ENCODE measurements at places on chromosomes 2 and 18.

- DNase-seq = no peak
Measured at GRCh38 chr2:100137318-100137717, 5.1 kb downstream of the AFF3 start.

GRCh38 chr18:46324087-46324955, 220.1 kb downstream of the HAUS1 start:
- no peak for DNase-seq

- DNase-seq = no peak
Measured at GRCh38 chr2:32852856-32853255, 93.9 kb upstream of the LTBP1 start.

- no peak for DNase-seq
Measured at GRCh38 chr2:78115291-78115690, 593.1 kb upstream of the LRRTM4 start.

- no peak for DNase-seq
Measured at GRCh38 chr2:20232837-20233207, 7.9 kb upstream of the SDC1 start.

DNA sequence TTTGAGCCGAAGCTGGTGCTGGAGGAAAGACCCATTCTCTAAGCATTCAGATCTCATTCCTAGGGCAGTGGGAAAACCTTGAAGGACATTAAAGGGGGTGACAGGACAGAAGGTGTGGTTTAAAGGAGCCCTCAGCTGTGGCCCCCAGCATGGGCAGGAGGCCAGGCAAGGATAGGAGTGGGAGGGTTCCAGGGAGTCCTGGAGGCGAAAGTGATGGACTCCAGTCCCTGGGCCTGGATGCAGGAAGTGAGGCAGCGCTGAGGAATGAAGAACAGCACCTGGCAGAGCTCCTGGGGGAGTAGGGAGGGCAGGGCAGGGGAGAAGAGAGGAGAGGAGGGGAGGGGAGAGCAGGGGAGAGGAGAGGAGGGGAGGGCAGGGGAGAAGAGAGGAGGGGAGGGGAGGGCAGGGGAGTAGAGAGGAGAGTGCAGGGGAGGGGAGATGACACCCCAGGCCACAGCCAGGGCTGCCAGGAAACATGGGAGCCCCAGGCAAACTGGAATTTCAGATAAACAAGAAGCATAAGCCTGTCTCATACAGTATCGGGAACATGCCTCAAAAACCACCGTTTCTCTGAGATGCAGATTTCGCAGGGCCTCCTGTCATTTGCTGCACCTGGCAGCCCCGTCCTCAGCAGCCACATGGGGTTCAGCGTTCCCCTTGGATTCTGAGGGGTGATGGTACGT, 5.7 kb downstream of the RAMP1 start:
- DNase-seq = no peak

DNA sequence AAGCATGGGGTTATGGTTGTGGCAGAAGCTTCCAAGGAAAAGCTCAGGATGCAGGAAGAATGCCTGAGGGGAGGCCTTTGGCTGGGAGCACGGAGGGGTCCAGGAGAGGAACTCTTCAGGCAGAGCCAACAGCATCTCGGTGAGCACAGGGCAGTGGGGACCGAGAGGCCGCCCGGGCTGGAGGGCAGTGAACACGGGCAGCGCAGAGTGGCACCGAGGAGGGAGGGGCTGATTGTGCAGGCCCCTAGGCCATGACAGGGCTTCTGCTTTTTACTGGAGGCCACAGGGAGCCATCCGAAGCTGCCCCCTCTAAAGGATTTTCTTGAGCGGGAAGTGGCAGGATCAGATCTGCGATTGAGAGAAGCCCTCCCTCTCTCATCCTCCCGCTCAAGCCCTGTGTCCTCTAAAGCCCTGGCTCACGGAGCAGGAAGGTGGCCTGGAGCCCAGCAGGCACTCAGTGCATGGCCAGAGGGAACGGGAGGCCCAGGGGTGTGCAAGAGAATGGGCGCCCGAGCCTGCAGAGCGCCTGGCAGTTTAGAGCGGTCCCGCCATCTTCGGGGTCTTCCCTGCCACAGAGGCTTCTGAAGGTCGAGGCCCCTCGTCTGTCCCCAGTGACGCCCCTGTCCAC, 110.0 kb upstream of the STON1 start:
- DNase-seq = no peak

- no peak for DNase-seq
Measured at GRCh38 chr18:57929922-57930321, 114.1 kb upstream of the NEDD4L start.

- no peak for DNase-seq
Measured at GRCh38 chr2:85049236-85049635, 78.3 kb downstream of the KCMF1 start.

DNA sequence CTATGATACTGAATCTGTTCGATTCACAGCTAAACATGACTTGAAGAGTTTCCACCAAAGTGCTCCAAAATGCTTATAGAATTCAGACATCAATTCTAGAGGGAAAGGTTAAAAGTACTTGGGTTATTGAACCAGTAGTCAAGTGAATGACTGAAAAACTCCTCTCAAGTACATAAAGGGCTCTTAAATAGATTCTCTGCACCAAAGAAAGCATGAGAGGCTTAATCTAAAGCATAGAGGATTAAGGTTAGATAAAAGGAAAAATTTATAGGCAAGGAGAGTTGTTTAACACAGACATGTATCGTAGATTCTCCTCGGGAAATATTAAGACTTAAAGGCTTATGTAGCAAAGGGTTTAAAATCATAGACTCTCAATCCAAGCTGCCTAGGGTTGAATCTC, 701.4 kb downstream of the ERBB4 start:
- no peak for DNase-seq

- no peak for DNase-seq
Measured at GRCh38 chr18:12255626-12256026, 1.5 kb downstream of the CIDEA start.

DNA sequence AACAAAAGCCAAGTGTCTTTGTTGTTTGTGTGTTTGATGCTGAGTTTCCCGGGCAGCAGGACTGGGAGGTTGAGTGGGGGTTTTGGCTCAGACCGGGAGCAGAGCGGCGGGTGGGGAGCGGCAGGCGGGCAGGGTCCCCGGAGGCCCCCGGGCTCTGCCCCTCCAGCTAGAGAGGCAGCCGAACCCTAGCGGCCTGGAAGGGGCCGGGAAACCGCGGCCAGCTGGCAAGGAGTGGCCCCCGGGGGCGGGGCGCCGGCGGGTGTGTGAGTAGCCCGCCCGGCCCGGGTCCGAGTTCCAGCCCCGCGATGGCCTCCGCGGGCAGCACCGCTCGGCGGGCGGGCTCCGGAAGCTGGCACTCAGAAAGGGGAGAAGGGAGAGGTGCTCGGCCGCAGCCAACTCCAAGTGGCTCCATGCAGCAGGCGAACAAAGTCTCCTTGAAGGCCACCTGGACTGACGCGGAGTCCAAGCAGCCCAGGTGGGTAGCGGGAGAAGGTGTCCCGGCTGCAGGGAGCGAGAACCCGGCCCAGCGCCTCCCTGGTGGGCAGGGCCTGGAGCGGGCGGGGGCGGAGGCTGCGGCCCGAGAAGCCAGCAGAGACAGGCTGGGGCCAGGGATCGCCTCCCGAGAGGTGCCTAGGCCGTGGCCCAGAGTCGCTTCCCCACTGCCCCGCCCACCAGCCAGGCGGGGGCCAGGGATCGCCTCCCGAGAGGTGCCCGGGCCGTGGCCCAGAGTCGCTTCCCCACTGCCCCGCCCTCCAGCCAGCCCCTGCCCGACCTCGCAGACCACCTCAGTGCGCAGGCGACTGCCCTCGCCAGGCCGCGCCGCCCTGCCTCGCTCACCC, at the start of gene ANKRD53:
Gene ANKRD53, plus strand, starts transcription at position 290 of the 839 bp plus-strand sequence. Its CDS starts 16 bp downstream, at position 306.
- DNase-seq = no peak

GRCh38 chr2:121513597-121514333, 16.9 kb upstream of the RNU4ATAC start:
- no peak for DNase-seq

DNA sequence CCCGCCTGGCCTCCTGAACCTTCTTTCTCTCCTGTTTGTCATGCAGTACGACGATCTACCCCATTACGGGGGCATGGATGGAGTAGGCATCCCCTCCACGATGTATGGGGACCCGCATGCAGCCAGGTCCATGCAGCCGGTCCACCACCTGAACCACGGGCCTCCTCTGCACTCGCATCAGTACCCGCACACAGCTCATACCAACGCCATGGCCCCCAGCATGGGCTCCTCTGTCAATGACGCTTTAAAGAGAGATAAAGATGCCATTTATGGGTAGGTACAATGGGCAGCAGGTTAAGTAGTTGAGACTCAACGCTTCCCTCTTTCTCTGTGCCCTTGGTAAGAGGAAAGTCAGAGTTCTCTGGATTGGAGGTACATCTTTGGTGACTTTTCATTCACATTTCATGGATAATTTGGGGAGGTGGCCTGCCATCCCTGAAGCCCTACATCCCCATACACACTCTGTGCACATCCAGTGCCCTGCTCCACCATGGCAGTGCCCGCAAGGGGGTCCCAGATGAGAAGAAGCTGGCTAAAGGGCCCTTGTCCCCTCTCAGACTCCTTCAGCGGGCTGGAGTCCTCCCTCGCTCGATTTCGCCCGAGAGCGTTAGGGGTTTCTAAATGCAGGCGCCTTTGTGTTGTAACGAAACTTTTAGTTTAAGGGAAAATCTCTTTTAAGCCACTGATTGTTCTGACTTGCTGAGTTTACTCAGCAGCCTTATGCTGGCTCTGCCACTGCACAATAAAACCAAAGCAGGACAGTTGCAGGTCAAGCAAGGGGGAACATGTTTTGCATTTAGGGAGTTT, 3.0 kb downstream of the MEIS1 start:
- DNase-seq = no peak

DNA sequence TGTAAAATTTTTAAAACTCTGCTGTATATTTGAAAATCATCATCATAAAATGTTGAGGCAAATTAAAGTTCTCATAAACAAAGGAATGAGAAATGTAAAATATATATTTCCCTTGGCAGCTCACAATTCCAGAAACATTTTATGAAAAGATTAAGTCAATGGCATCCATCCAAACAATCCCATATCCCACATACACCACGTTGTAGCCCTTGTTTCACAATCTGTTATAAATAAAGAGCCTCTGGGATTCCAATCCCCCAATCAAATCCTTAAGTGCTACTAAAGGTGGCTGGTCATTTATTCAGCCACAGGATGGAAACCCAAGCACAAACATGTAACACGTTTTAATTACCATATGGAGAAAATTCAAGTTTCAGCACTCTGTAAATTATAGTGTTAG, 51.7 kb downstream of the GFPT1 start:
- DNase-seq = no peak
